Stimulated activated CD8-positive, alpha-beta memory T cell treated with anti-CD3 and anti-CD28 coated beads, Interleukin-12 subunit alpha, Interleukin-12 subunit beta, amount 100 ng/mL, for 1 hour (primary cell): ENCODE measurements at places on chromosomes 5 and 9.

DNA sequence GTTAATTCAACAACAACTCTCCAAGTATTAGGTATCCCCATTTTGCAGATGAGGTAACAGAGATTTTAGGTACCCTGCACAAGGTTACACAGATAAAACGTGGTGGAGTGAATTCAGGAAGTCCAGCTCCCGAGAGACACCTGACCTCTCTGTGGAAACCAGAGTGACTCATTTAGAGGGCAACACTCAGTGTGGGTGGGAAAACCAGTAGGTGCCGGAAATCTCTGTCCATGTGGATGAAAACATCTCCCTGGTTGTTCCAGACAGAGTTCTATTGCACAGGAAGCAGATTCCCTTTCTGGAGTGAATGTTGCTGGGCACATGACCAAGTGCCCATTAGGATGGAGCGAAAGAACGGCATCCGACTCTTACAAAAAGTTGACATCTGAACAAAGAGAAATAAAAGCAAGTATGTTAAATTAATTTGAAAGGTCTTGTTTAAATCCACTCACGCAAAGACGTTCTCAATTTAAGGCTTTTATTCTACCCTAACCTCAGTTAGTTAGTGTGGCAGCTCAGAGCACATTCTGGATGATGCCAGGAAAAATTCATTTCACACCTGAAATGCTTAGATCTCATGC lies 391.9 kb upstream of the WWC1 start:
- no peak for DNase-seq

DNA sequence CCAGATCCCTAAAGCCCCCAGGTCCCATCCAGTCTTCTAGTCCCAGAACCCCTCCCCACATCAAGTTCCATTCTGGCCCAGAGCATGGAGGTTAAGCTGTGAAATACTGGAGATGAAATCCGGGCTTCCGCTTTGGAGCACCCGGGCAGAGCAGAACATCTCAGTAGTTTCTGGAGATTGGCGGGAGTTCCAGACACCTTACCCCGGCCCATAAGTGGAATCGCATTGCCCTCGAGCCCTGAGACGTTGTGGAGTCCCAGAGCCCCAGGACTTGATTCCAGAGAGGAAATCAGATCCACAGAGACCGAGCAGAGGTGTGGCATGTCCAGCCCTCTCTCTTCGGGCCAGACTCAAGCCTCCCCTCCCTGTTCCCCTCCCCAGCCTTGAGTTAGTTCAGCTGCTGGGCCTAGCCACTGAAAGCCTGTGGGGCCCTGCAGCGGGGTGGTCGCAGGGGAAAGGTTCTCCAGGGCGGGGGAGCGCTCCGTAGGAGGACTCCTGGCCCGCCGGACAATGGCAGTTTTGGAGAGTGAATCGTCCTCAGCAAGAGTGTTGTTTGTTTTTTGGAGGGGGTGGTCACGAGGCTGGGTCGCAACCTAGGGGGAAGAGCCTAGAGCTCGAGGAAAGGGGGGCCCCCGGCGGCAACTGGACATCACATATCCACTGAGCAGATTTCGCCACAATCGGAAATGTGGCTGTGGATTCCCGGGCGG lies 1.0 kb upstream of the PAX5 start:
- DNase-seq = no peak

GRCh38 chr5:170571281-170571731 lies 67.5 kb downstream of the KCNIP1 start:
- DNase-seq = no peak

GRCh38 chr5:159340511-159340910 lies 10.2 kb upstream of the IL12B start:
- DNase-seq = no peak

- no peak for DNase-seq
These were observed 195.3 kb downstream of the BNC2 start for GRCh38 chr9:16675131-16675530.

DNA sequence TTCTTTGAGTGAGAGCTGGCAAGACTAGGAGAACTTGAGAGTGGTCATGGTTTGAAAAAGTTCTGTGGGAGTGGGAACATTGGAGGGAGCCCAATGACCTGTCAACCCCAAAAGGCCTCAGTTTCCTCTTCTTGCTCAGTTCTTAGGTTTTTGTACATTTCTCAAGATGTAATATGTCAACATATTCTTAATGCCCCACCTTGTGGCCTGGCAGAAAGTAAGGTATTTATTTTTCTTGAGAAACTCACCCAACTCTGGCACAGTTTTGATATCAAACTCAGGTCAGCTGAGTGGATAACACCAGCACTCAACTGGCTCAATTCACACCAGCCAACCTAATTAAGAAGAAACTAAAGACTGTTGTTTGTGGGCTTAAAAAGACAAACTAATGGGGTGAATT lies 123.0 kb upstream of the SLC27A6 start:
- DNase-seq = no peak

GRCh38 chr5:138874771-138875551 lies at the start of gene LRRTM2:
Gene LRRTM2, minus strand, starts transcription at chr5:138875335. Its CDS starts 424 bp downstream, at chr5:138874911.
- no peak for DNase-seq

- DNase-seq = no peak
These were observed 375.9 kb downstream of the ANXA1 start for GRCh38 chr9:73527521-73527920.

- DNase-seq = peak; percentile 84
These were observed 4.7 kb upstream of the TUBB4B start for GRCh38 chr9:137236238-137236935.

- no peak for DNase-seq
These were observed 8.4 kb downstream of the PCYOX1L start for GRCh38 chr5:149366169-149366729.

GRCh38 chr5:159100782-159101646 lies 1.3 kb upstream of the EBF1 start:
- no peak for DNase-seq

DNA sequence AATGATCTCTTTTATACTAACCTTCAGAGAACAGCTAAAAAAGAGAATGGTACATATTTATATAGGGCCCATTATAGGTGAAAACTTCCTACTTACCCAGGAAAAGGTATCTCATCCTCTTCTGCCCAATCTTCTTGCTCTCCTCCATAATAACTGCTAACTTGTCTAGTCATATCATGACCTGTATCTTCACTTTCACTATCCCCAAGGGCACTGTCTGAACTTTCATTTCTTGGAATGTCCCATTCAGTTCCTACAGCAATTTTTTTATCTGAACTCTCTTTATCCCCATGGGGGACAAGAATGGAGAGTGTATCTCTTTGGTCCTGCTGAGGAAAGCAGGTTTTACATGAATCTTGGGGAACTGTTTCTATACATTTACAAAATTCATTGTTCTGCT lies 36.4 kb upstream of the RAPGEF6 start:
- DNase-seq = no peak

DNA sequence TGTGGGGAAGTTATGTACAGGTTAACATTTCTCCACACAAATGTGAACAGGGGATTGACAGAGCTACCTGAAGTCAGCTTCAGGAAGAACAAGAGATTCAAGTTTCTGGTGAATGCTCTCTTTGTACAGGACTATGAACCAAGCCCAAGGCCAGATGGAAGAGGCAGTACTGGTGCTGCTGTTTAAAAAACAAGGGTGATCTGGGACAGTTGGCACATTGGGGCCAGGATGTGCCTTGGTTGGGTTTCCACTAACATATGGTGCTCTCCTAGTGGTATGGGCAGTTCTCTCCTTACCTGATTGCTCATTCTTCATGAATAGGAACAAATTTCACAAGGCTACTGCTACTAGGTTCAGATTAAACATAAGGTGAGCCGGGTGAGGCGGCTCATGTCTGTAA lies 40.0 kb downstream of the MTMR12 start:
- no peak for DNase-seq

DNA sequence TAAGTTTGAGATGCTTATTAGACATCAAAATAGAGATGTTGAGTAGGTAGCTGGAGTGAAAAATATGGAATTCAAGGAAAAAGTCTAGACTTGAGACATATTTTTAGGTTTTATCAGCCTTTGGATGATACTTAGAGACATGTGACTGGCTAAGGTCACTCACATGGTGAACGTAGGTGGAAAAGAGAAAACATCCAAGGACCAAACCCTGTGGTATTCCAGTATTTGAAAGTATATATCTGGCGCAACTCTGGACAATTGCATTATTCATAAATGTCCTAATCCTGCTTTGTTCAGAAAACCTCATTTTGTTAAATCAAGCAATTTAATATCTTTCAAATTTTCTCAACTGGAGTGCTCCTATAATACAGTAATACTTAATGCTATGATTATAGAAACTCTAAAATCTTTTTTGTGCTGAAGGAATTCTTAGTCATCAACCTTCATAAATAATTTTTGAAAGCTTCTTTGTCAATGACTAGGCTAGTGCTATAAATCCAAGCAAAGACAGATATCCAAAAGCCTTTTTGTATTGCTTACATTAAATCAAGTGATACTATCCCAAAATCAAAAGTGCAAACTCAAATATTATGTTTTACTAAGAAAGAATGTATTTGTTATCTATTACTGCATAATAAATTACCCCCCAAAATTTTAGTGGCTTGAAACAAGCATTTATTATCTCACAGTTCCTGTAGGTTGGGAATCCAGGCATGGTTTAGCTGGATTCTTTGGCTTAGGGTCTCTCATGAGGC lies 452.0 kb downstream of the ENC1 start:
- DNase-seq = no peak

GRCh38 chr9:113150670-113151611 lies at the start of gene SLC31A2:
Gene SLC31A2, plus strand, starts transcription at chr9:113151007. Its CDS starts 68 bp downstream, at chr9:113151075.
- DNase-seq = peak; percentile 75

GRCh38 chr5:153147891-153148623 lies 342.4 kb upstream of the GRIA1 start:
- no peak for DNase-seq

DNA sequence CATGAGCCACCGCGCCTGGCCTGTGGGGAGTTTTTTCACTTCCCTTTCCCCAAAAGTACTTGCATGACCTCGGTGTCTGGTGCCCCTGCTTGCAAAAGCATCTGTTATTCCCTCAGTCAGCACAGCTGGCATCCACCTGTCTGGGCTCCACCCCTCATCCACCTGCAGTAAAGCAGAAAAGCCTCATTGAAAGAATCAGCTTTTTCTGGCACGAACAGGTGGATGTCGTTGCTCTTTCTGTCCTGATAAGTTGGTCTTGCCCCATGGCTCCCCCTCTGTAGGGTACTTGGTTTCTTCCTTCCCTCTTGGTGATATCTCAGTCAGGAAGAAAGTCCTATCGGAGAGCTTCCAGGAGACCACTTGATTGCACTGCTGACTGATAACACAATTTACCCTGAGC lies 37.4 kb downstream of the WWC1 start:
- no peak for DNase-seq

- no peak for DNase-seq
These were observed 5.2 kb downstream of the DBH start for GRCh38 chr9:133641396-133641655.

- DNase-seq = no peak
These were observed 854 bp upstream of the ARL15 start for GRCh38 chr5:54311176-54311677.

DNA sequence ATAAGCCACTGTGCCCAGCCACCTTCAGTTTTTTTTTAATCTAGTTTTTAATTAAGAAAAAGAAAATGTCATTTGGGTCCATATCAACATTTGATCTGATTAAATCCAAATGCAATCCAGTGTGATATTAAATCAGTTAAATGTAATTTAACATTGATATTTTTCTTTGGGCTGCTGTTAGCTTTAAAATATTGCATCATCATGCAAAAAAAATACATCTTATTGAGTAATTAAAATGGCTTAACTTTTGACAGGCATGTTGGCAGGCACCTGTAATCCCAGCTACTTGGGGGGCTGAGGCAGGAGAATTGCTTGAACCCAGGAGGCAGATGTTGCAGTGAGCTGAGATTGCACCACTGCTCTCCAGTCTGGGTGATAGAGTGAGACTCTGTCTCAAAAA lies 22.7 kb upstream of the LRRC70 start:
- no peak for DNase-seq

DNA sequence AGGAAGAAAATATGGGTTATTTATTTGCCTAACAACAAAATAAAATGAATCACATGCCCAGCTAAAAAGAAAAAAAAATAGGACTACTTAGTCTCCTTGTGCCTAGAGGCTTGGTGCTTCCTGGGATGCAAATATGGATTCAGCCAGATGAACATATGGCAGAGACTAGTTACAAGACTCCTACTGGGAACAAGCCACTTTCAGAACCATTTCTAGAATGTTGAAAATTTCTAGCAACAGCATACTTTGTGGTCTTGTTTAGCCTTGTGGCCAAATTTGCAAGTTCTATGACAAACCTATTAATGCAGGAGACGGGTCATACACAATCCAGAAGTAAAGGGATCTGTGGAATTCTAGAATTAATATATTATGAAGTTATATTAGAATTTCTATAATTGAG lies 198.7 kb downstream of the CHSY3 start:
- DNase-seq = no peak
